ENCODE measurements at places on chromosomes 1 and 21. TPM values are rescaled to one million over a fixed set of nuclear protein-coding genes. Genes with fewer than 3 reads are reported as not detected.

DNA sequence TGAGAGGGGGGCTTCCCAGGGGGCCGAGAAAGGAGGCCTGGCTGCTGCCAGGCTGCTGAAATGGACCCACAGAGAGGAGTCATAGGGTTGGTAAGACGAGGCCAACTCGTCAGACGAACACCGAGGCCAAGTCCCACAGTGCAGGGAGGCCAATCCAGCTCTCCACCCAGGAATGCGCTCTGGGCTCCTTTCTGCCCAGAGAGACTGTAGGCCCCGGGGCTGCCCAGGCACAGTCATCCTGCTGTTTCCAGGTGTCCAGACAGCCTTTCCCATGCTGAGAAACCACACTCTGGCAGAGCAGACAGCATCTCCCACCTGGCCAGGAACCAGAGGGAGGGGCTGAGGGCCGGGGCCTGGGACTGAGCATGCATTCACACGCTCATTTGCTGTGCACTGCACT lies 26.7 kb upstream of the RSPO1 start:
- no peak overlapping the region for H3K27ac ChIP-seq
- no peaks in the 10 kb centered on the region for H3K36me3 ChIP-seq
- no peak for DNase-seq
- H3K4me3 ChIP-seq = no peak overlapping the region
- no peaks in the 10 kb centered on the region for H3K27me3 ChIP-seq

DNA sequence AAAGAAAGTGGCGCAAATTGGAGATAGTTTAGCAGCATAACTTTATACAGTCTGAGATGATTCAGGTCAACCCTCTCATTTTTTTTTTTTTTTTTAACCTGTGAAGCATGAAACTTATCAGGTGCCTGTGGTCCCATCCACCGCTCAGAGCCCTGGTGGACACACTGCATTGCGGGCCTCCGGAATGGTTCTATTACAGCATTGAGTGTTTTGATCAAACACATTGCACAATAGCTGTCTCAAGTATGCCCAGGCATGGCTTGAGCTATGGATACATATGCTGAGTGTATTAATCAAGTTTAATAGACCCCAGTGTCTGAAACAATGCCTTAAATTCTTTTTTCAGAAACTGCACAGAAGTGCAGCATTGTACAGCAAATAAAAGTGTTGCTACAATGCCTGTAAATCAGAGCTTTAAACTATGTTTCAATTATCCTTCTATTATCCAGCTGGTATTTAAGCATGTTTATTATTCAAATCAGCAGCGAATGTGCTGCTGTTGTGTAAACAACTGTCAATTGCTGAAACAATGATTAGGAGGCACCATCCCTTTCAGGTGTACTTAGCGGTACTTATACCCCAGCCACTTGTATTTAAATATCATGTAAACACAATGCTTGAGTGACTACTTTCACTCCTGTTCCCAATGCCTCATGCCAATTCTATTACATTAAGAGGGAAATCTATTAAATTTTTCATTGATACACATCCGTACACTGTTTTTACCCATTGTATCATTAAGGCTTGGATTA lies 456.6 kb downstream of the RPS6KC1 start:
- H3K27me3 ChIP-seq = no peaks in the 10 kb centered on the region
- no peak overlapping the region for H3K4me3 ChIP-seq
- H3K27ac ChIP-seq = no peak overlapping the region
- DNase-seq = no peak
- H3K36me3 ChIP-seq = no peaks in the 10 kb centered on the region
- no peaks in the 10 kb centered on the region for H3K4me1 ChIP-seq

DNA sequence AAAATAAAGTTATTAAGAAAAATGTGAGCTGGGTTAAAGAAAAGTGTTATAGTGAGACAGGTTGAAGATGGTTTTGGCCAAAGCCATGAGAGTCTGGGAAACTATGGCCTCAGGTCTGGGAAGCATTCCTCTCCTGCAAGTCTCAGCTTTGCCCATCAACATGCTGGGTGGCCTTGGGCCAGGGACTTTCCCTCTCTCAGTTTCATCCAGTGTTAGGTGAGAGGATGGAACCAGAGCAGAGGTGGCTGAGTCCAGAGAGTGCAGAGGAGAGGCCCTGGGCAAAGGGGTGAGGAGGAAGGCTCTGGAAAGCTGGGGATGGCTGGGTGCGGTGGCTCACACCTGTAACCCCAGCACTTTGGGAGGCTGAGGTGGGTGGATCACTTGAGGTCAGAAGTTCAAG lies 10.5 kb downstream of the PADI2 start:
- no peak overlapping the region for H3K27ac ChIP-seq
- H3K27me3 ChIP-seq = no peaks in the 10 kb centered on the region
- H3K36me3 ChIP-seq = no peaks in the 10 kb centered on the region
- H3K4me3 ChIP-seq = no peak overlapping the region
- no peaks in the 10 kb centered on the region for H3K4me1 ChIP-seq

The PITHD1 gene
- 30.3 TPM for total RNA-seq

DNA sequence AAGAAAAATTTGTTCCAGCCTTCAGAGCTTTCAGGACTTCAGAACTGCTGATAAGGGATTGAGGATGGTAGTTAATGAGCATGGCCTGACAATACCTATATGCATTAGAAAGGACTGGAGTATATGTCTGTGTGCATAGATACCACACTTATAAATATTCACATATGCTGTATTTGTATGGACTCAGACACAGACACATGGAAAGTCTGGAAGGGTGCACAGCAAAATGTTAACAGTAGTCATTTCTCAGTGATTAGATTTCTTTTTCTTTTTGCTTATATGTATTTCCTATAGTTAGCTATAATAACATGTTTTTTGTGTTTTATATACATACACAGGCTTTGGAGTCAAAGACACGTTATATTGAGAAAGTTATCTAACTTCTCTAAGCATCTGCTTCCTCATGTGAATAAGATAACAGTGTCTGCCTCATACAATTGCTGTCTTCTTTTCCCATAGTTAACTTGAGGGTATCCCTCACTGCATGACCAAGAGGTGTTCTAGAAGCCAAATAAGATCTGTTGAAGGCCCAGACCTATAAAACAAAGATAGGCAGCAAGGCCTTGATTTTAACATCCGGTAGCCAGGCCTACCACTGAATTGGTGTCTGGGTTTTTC lies 31.3 kb downstream of the INPP5B start:
- H3K27me3 ChIP-seq = no peaks in the 10 kb centered on the region
- no peak for DNase-seq
- no peak overlapping the region for H3K4me3 ChIP-seq
- peaks cover 43% of the 10 kb centered on the region for H3K4me1 ChIP-seq
- H3K27ac ChIP-seq = peak overlapping the region; percentile 36

DNA sequence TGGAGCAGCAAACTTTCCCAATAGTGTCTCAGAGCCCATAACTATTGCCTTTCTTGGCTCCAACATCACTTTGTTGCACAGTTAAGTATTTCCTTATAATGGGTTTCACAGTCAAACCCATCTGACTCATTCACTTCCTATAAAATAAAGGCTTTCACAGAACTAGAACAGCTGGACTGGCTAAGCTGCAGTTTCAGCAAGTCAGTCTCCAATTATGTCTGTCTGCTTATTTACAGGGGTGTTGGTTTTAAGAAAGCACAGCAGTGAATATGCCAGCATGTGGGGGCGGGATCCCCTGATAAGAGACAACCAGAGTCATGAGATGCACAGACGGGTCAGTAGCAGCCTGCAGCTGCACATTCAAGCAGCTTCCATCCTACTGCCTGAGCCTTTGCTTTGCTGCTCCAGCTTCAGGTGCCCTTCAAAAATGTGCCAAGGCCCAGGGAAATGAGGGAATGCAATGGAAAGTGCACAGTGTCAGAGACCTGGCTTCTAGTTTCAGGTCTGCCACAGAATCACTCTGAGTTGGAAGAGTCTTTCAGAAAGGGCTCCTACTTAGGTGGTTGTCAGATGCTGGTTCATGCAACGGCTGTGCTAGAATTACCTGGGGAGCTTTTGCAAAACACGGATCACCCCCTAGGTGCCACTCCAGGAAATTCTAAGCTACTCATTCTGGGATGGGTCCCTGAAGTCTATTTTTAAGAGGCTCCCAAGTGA lies 24.8 kb downstream of the RNF19B start:
- no peaks in the 10 kb centered on the region for H3K27me3 ChIP-seq
- peaks cover 58% of the 10 kb centered on the region for H3K36me3 ChIP-seq
- H3K4me3 ChIP-seq = no peak overlapping the region
- peak; percentile 68 for DNase-seq
- no peaks in the 10 kb centered on the region for H3K4me1 ChIP-seq

- no peak overlapping the region for H3K4me3 ChIP-seq
- H3K4me1 ChIP-seq = no peaks in the 10 kb centered on the region
- no peaks in the 10 kb centered on the region for H3K27me3 ChIP-seq
- no peaks in the 10 kb centered on the region for H3K36me3 ChIP-seq
Observed at GRCh38 chr1:113375878-113376277, 14.4 kb upstream of the MAGI3 start.

DNA sequence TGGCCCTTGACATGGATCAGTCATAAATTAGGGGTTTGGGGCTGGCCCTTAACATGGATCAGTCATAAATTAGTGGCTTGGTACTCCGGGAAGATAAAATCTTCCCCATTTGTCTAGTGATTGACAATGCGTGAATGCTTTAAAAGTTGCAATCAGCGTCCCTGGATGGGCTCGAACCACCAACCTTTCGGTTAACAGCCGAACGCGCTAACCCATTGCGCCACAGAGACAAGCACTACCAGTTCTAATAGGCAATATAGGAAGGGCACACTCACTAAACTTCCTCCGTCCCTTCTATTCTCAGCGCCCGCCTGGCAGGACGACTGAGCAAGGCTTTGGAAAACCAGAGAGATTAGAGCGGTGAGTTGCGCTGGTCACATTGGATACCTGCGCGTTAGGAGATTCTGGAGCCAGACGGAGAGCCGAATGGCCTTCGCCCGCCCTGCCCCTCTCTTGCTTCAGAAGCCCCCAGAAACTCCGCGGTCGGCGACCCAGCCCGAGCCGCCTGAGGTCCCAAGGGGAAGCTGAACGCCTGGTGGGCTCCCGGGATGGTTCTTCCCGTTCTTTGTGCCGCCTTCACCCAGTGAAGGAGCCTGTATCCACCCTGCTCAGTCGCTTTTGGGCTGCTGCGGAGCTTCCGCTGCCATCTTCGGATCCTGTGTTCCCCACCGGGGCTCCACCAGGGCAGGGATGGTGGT lies 235.9 kb downstream of the FAM72C start:
- no peaks in the 10 kb centered on the region for H3K27me3 ChIP-seq
- no peak overlapping the region for H3K27ac ChIP-seq
- no peaks in the 10 kb centered on the region for H3K36me3 ChIP-seq
- no peak for DNase-seq
- H3K4me3 ChIP-seq = no peak overlapping the region

All from right atrium auricular region (tissue), 2 donors.